CD8-positive, alpha-beta T cell (primary cell): ENCODE measurements at places on chromosomes 7 and 10. TPM values are rescaled to one million over a fixed set of nuclear protein-coding genes. Genes with fewer than 3 reads are reported as not detected.
A peak's percentile ranks its signal among the peaks of the same experiment; 100 is the strongest.

The HDAC9 gene
- 0.89 TPM for total RNA-seq

The PDZD7 gene
- total RNA-seq, result 1.7 TPM

The GHRHR gene
- not detected for total RNA-seq

The MYH16 gene
- not detected for total RNA-seq

The LRMDA gene
- not detected for total RNA-seq

The TSPAN12 gene
- total RNA-seq, result not detected

The LRRC17 gene
- total RNA-seq, result not detected

DNA sequence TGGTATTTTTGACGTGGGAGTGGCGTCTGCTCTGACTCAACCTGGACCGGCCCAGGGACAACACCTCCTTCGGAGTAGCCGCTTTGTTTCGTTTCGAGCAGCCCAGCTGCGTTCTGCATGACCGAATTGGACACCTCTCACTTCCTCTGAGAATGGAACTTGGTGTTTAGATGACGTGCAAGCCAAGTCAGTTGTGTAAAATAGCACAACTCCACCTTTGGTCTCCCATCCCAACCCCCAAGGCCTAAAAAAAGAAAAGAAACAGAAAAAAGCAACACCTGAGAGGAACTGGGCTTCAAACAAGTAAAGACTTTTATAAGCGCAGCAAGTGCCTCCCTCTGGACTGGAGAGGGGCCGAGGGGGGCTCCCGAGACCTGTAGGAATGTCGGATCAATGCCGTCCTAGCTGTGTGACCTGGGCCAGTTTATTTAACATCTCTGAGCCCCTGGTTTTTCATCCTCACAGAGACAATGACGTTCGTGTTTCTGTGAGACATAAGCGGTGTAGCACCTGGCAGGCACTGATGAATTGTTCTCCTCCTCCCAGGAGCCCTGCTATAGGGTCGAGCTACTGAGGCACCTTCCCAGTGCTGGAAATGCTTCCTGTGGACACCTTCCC is 52.0 kb upstream of the SMNDC1 start:
- DNase-seq, result peak; percentile 21

GRCh38 chr10:132593900-132594876 is 56.6 kb downstream of the INPP5A start:
- DNase-seq, result no peak

The PTEN gene
- total RNA-seq, result 57.5 TPM

GRCh38 chr7:80790877-80791276 is 128.0 kb downstream of the SEMA3C start:
- no peak for DNase-seq

DNA sequence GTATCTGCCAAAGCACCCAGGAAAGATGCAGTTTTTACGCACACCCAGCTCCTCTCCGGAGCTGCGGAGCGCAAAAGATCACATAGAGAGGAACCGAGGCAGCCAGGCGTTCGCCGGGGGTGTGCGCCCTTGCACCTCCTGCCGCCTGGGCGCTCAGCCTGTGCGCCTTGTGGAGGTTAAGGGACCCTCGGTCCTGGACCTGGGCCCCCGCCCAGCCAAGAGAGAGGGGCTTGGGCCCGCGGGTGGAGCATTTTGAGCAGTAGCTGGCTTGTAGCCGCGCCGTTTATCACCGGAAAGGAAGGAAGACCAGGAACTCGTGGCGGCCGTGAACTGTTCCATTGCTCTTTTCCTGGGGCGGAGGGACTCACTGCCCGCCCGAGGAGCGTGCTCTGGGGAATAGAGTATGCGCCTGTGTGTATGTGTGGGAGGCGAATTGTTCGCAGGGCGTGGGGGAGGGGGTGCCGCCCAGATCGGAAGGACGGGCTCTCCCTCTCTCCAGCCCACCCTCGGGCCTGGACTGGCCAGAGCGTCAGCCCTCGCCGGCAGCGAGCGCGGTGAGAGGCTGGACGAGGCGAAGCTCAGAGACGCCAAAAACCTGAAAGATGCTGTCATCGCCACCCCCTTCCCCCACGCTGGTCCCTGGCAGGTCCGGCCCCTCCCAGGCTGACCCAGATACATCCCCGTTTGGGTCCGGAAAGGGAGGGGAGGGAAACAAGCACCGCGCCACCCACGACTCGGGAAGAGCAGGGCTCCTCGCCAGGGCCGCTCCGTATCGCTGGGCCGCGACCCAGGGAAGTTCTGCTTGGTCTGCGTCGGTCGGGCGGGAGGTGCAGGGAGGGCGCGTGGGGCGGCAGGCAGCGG is 1.2 kb upstream of the WNT2 start:
- DNase-seq, result no peak

The ASB15 gene
- not detected for total RNA-seq

- DNase-seq, result no peak
These were observed 121.5 kb downstream of the TWIST1 start for GRCh38 chr7:18995811-18996426.

The LRRN3 gene
- 8.4 TPM for total RNA-seq

The ITGB8 gene
- total RNA-seq, result not detected

- no peak for DNase-seq
These were observed 43.6 kb downstream of the LAMB4 start for GRCh38 chr7:108086546-108086945.

DNA sequence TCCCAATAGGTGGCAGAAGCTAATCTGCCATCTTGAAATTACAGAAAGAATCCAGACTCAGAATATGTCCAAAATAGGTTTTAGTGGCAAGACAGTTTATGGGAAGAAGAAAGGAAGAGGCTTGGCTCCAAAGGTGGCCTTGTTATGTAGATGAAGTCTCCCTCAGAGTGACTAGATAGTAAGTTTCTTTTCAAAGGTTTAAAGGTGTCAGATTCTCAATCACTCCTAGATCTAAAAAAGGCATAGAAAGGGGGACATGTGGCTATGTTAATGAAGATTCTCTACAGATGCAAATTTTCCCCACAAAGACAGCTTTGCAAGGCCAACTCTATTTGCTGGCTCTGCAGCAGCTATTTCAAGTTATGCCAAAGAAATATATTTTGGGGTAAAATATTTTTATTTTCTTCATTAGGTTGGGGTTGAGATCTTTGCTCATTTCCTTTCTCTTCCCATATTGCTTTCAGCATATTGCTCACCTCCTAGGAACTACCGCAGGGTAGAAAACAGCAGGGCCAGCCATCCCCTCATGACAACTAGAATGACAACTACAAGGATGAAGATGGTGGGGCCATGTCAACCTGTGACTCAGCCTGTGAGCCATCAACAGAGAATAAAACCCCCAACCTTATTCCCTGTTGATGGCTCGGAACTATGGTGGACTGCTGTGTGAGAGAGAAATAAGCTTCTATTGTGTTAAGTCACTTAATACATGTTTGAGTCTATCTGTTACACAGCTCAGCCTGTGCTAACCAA is 274.0 kb upstream of the GALNT17 start:
- no peak for DNase-seq

The HTR7 gene
- total RNA-seq, result not detected

DNA sequence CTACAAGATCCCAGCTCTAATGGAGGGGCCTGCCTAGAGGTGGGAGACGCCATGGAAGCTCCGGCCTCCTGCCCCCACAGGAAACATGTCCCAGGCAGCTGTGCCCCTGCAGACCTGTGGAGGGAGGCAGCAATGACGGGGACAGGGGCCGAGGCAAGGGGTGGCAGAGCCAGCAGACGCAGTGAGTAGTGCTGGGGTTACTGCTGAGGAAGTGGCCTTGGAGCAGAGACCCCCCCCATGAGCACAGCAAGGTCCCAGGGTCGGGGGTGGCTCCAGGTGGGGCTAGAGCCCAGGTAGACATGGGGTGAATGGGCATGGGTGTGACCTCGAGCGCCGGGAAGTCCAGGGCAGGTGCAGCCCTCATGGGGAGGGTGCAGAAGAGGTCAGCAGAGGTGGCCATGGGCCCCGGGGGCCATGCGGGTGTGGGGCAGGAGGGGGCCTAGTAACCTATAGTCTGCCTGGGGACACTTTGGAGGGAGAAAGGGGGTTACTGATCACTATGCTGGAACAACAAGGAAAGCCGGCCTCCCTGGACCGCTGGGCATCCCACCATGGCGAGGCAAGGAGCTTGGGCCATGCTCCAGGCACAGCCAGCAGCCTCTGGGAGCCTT is 45.5 kb downstream of the JAKMIP3 start:
- no peak for DNase-seq

The HABP2 gene
- not detected for total RNA-seq

GRCh38 chr7:2862831-2863361 is 18.8 kb upstream of the GNA12 start:
- no peak for DNase-seq

The CYP2C19 gene
- not detected for total RNA-seq

The TRPV6 gene
- not detected for total RNA-seq

The CTAGE6 gene
- total RNA-seq, result not detected

GRCh38 chr7:5713124-5713912 is 68.1 kb downstream of the RNF216 start:
- DNase-seq, result no peak

The ASB10 gene
- not detected for total RNA-seq

- no peak for DNase-seq
These were observed 133.9 kb upstream of the NUPR2 start for GRCh38 chr7:56250135-56250534.

The LOXL4 gene
- total RNA-seq, result not detected

DNA sequence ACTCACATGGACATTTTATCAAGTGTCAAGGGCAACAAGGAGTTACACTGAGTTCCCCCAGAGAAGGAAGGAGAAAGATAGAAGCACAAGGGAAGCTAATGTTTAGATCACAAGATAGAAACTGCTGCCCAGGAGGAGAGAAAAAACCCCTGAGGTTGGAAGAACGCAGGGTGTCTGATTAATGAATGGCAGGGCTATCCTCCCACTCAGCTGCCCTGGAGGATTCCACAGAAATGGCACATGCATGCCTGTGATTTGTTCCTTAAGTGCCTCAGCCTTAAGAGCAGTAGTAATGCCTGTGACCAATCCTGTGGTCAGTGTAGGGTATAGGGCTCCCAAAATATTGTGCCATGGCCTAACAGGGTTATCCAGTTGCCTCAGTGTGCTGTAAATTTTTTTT is 20.2 kb downstream of the DNAJB9 start:
- no peak for DNase-seq

DNA sequence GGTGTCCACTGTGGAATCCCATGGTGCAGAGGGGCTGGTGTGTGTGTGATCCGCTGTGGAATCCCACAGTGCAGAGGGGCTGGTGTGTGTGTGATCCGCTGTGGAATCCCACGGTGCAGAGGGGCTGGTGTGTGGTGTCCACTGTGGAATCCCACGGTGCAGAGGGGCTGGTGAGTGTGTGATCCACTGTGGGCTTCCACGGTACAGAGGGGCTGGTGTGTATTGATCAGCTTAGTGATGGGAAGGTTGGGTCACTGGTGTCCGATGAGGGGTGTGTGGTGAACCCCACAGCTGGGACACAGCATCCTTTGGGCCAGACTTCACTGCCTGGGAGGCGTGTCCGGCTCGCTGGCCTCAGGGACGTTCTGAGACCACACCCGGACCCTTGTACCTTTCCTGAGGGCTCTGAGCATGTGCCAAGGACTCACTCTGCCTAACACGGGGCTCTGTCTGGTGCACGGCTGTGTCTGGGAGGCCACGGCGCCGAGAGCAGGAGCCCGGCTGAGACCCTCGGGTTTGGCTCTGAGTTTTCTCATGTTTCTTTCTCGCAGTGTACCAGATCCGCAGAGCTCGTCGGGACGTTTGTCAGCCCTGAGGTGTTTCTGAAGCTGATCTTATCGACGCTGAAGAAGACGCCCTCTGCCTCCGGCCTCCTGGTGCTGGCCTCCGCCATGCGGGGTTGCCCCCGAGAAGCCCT is 29.3 kb upstream of the PRKAR1B start:
- no peak for DNase-seq

DNA sequence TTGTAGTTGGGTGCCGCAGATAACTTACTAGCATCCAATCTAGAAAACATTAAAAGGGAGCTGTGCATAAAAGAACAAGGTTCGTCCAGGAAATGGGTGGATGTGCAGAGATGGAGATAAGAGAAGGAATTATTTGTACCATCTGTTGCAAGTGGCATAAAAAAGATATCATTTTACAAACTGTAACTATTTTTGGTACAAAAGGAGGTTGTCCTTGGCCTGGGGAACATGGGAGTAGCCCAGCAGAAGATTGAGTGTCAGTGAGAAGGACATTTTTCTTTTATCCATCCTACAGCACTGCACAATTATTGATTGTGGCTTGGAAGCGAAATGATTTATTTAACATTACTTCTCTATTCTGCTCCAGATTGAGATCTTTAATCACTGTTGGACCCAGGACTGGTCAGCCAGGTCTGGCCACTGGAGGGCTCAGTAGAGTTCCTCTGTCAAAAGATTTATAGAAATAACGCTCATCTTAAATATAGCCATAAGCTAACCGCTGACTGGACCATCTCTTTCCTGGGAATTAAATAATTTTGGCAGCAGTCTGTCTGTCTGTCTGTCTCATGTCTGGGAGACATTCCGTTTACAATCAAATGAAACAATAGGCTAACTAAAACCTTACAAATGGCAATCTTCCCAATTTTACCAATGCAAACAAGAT is 254.1 kb downstream of the KIAA1217 start:
- DNase-seq, result no peak

GRCh38 chr7:44156453-44157010 is 15.4 kb upstream of the MYL7 start:
- no peak for DNase-seq

DNA sequence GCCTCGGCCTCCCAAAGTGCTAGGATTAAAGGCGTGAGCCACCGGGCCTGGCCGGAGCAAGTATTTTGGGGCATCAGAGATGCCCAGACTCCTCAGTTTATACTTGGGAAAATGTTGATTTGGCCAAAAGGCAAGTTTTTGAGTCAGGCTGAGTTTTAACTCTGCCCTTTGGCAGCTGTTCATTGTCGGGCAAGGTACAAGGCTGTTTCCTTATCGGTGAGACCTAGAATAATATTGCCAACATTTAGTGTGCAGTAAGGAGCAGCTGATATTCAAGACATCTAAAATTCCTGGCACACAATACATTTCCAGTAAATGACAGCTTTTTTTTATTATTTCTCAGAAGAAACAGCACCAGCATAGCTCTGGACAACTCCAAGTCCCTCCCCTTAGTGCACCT is 147.6 kb upstream of the C7orf33 start:
- no peak for DNase-seq

The PTF1A gene
- not detected for total RNA-seq
